ENCODE measurements at places on chromosomes 1 and 21. TPM values are rescaled to one million over a fixed set of nuclear protein-coding genes. Genes with fewer than 3 reads are reported as not detected.

Gene ZNF695
- total RNA-seq, result not detected

Gene GABRD
- total RNA-seq, result not detected

Gene CTSK
- 11.8 TPM for total RNA-seq

Gene AGTRAP
- total RNA-seq, result 80.1 TPM

Gene ROR1
- total RNA-seq, result 32.3 TPM

Gene HRNR
- total RNA-seq, result not detected

Gene MAP1LC3C
- 2.9 TPM for total RNA-seq

Gene MYOM3
- total RNA-seq, result not detected

- DNase-seq, result no peak
- H3K27ac ChIP-seq, result peak overlapping the region; percentile 85
- H3K27me3 ChIP-seq, result no peaks in the 10 kb centered on the region
- no peak overlapping the region for H3K4me3 ChIP-seq
- H3K4me1 ChIP-seq, result peaks cover 72% of the 10 kb centered on the region
Observed at GRCh38 chr21:39007985-39008384, 175.3 kb downstream of the PSMG1 start.

- H3K27ac ChIP-seq, result no peak overlapping the region
- H3K4me3 ChIP-seq, result no peak overlapping the region
- no peak for DNase-seq
- H3K4me1 ChIP-seq, result no peaks in the 10 kb centered on the region
Observed at GRCh38 chr1:96411006-96411405, 310.6 kb upstream of the PTBP2 start.

DNA sequence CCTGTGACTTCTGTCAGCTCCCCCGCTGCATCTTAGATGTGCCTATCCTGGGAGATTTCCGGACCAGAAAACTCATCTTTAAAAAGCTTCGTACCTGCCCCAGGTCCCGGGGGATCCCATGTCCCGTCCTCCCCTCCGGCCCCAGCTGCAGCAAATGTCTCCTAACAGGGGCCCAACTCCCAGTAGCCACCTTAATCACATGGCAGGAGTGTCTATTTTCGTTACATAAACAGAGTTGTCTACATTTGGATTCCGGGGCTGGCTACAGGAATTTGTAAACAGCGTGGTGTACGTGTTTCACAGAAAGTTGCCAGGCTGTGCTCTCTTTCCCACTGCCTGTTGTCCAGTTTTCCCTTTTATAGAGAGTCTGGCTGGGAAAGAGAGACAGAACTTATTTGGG is 17.9 kb upstream of the KCNE2 start:
- no peak for DNase-seq
- peak overlapping the region; percentile 59 for H3K27ac ChIP-seq
- no peaks in the 10 kb centered on the region for H3K36me3 ChIP-seq
- H3K27me3 ChIP-seq, result no peaks in the 10 kb centered on the region
- no peak overlapping the region for H3K4me3 ChIP-seq

DNA sequence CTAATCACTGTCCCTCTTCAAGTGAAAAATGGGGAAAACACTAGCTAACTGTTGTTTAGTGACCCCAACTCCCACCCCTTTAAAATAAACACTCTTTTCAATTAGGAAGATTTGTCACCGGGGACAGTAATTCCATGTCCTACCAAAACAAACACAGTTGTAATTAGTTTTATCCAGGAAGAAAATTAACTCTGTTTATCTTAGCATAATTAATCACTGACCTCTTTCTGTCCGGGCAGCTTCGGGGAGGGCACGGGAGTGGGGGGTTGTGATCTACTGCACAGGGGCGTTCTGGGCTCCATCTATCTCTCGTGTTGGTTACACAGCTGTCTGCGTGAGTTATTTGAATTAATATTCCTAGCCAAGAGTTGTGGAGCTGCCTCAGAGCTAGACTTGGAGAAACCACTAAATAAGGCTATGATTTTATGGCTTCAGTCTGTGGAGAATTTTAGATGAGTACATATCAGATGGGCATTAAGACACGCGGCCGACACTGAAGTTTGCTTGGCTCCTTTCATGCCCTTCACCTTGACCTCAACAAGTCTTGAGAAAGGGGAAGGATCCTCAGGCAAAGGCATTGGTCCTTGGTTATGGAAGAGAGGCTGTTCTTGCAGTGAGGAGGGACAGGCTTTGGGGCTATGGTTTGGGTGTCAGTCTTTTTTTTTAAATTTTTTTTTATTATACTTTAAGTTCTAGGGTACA is 102.0 kb upstream of the TRABD2B start:
- DNase-seq, result no peak
- H3K27me3 ChIP-seq, result no peaks in the 10 kb centered on the region
- H3K27ac ChIP-seq, result no peak overlapping the region
- H3K36me3 ChIP-seq, result no peaks in the 10 kb centered on the region

DNA sequence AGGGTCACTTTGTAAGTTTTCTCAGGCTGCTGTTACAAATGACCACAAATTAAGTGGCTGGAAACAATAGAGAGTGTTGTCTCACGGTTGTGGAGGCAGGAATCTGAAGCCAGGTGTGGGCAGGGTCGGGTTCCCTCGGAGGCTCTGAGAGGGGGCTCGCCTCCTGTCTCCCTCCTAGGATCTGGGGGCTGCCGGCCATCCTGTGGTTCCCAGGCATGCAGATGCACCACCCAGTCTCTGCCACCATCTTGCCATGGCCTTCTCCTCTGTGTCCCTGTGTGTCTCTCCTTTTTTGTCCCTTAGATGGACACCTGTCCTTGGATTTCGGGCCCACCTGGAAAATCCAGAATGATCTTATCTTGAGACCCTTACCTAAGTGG is 4.8 kb downstream of the TP73 start:
- H3K4me1 ChIP-seq, result peaks cover 13% of the 10 kb centered on the region
- no peaks in the 10 kb centered on the region for H3K36me3 ChIP-seq
- no peak overlapping the region for H3K27ac ChIP-seq
- no peak overlapping the region for H3K4me3 ChIP-seq
- DNase-seq, result no peak

- peaks cover 37% of the 10 kb centered on the region for H3K4me1 ChIP-seq
- H3K27ac ChIP-seq, result peak overlapping the region; percentile 77
- DNase-seq, result no peak
Observed at GRCh38 chr1:151196292-151196800, 2.0 kb upstream of the PIP5K1A start.

GRCh38 chr1:194280463-194280862 is 1094.0 kb upstream of the B3GALT2 start:
- no peak overlapping the region for H3K27ac ChIP-seq
- H3K4me3 ChIP-seq, result no peak overlapping the region
- H3K27me3 ChIP-seq, result no peaks in the 10 kb centered on the region
- H3K4me1 ChIP-seq, result no peaks in the 10 kb centered on the region

DNA sequence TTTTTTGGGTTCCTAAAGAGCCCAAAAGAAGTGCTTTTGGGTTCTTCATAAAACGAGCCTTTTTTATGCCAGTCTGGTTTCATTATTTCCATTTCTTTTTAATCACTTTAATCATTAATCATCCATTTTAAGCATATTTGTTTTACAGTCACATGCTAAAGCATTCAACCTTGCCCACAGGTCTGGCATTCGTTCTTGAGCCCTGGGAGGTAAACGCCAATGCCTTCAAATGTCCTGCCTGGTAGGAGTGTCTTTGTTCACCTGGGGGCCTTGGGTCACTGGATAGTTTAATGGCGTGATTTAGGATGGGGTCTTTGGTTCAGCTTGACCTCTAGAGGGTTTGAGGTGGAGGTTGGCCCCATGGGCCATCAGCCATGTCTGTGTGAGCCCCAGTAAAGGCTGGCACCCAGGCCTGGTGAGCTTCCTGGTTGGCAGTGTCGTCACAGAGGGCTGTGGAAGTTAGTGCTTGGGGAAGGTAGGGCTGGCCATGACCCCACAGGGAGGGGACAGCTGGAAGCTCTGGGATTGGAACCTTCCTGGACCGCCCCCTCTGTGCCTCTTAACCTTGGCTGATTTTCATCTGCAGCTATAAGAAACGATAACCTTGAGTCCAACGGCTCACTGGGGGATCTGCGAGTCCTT is 20.2 kb downstream of the C1orf174 start:
- H3K36me3 ChIP-seq, result peaks cover 12% of the 10 kb centered on the region
- no peak overlapping the region for H3K27ac ChIP-seq
- no peak overlapping the region for H3K4me3 ChIP-seq

- H3K36me3 ChIP-seq, result no peaks in the 10 kb centered on the region
- DNase-seq, result peak; percentile 61
- H3K4me1 ChIP-seq, result peaks cover 12% of the 10 kb centered on the region
- peak overlapping the region; percentile 44 for H3K27ac ChIP-seq
- H3K4me3 ChIP-seq, result no peak overlapping the region
- H3K27me3 ChIP-seq, result no peaks in the 10 kb centered on the region
Observed at GRCh38 chr21:42319376-42319775, 4.2 kb upstream of the TFF3 start.

GRCh38 chr21:44736291-44737004 is 25.1 kb upstream of the TSPEAR start:
- no peaks in the 10 kb centered on the region for H3K4me1 ChIP-seq

- no peaks in the 10 kb centered on the region for H3K36me3 ChIP-seq
- no peaks in the 10 kb centered on the region for H3K27me3 ChIP-seq
- H3K27ac ChIP-seq, result no peak overlapping the region
- H3K4me3 ChIP-seq, result no peak overlapping the region
- no peaks in the 10 kb centered on the region for H3K4me1 ChIP-seq
Observed at GRCh38 chr1:225070972-225071371, 141.5 kb downstream of the DNAH14 start.

GRCh38 chr1:66253330-66253921 is 280.5 kb upstream of the SGIP1 start:
- no peak overlapping the region for H3K27ac ChIP-seq
- no peaks in the 10 kb centered on the region for H3K27me3 ChIP-seq
- DNase-seq, result no peak
- no peak overlapping the region for H3K4me3 ChIP-seq
- no peaks in the 10 kb centered on the region for H3K4me1 ChIP-seq
- no peaks in the 10 kb centered on the region for H3K36me3 ChIP-seq

DNA sequence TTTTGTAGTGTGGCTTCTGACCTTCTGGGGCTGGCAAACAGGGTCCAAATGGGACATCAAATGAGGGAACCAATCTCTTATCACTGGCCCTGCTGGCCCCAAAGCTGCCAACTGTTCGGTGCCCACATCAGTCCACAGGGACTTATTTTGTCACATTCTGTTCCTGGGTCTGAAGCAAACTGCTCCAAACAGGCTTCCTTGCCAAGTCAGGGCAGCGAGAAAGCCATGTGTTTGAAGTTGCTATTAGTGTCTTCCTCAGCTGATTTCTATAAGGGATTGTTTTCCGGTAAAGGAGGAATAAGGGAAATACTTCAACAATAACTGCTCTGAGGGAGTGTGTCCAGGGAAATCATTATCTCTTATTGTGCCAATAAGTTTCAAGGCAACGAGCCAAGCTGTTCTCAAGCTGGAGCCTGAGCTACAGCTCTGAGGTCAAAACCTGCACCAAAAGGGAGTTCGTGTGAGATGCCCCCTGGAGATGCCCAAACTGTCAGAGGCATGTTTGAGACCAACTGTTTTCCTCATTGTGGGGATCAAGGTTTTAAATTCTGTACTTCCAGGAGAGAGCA is 381.4 kb upstream of the PROX1 start:
- no peaks in the 10 kb centered on the region for H3K4me1 ChIP-seq
- H3K27me3 ChIP-seq, result no peaks in the 10 kb centered on the region
- no peak overlapping the region for H3K4me3 ChIP-seq
- H3K36me3 ChIP-seq, result no peaks in the 10 kb centered on the region

DNA sequence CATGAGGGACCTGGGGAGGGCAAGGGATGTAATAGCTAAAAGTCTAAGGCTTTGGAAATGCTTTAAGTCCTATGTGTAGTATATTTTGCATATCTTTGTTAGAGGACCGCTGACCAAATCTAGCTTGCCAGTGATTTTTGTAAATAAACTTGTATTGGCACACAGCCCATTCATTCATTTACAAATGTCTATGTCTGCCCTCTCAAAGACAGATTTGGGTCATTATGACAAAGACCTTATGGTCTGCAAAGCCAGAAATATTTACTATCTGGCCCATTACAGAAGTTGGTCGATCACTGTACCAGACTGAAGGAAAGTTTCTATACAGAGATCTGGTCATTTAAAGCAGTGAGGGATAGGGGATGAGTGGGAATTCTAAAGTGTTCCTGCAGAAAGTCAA is 120.1 kb upstream of the RAVER2 start:
- no peaks in the 10 kb centered on the region for H3K36me3 ChIP-seq
- peaks cover 7% of the 10 kb centered on the region for H3K4me1 ChIP-seq
- H3K27me3 ChIP-seq, result no peaks in the 10 kb centered on the region
- DNase-seq, result no peak
- no peak overlapping the region for H3K27ac ChIP-seq
- H3K4me3 ChIP-seq, result no peak overlapping the region

DNA sequence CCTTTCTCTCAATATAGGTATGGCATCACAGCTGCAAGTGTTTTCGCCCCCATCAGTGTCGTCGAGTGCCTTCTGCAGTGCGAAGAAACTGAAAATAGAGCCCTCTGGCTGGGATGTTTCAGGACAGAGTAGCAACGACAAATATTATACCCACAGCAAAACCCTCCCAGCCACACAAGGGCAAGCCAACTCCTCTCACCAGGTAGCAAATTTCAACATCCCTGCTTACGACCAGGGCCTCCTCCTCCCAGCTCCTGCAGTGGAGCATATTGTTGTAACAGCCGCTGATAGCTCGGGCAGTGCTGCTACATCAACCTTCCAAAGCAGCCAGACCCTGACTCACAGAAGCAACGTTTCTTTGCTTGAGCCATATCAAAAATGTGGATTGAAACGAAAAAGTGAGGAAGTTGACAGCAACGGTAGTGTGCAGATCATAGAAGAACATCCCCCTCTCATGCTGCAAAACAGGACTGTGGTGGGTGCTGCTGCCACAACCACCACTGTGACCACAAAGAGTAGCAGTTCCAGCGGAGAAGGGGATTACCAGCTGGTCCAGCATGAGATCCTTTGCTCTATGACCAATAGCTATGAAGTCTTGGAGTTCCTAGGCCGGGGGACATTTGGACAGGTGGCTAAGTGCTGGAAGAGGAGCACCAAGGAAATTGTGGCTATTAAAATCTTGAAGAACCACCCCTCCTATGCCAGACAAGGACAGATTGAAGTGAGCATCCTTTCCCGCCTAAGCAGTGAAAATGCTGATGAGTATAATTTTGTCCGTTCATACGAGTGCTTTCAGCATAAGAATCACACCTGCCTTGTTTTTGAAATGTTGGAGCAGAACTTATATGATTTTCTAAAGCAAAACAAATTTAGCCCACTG is 11.5 kb downstream of the HIPK1 start:
- H3K4me1 ChIP-seq, result peaks cover 17% of the 10 kb centered on the region
- peaks cover 22% of the 10 kb centered on the region for H3K36me3 ChIP-seq
- peak overlapping the region; percentile 21 for H3K27ac ChIP-seq
- H3K27me3 ChIP-seq, result no peaks in the 10 kb centered on the region

DNA sequence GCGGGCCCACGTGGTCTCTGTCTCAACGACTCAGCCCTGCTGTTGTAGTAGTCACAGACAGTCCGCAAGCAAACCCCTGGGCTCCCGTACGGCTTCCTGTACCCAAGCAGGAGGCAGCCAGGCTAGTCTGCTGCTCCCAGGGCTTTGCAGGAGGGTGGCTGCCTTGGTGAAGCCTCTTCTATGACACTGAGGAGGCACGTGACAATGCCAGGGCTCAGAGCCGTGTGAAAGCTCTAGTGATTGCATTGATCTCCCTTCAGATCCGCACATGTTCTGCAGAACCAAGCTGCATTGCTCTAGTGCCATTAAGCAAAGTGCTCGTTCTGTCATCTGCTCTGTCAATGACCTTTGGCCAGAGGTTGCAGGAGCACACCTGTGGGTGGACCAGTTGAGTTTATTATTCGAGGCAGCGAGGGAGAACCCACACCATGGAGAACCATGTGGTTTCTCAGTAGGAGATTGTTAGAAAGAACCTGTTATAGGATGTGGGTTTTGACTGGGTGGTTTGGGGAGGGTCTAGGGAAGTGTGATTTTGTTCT is 18.0 kb downstream of the UMODL1 start:
- H3K36me3 ChIP-seq, result no peaks in the 10 kb centered on the region
- no peak overlapping the region for H3K27ac ChIP-seq
- no peak overlapping the region for H3K4me3 ChIP-seq

GRCh38 chr1:32992489-32993323 is 28.1 kb upstream of the RNF19B start:
- H3K27me3 ChIP-seq, result no peaks in the 10 kb centered on the region
- H3K4me3 ChIP-seq, result no peak overlapping the region
- no peaks in the 10 kb centered on the region for H3K36me3 ChIP-seq
- H3K27ac ChIP-seq, result peak overlapping the region; percentile 83
- peaks cover 62% of the 10 kb centered on the region for H3K4me1 ChIP-seq
